Kidney epithelial cell (primary cell): ENCODE measurements at places on chromosomes 5 and 9. TPM values are rescaled to one million over a fixed set of nuclear protein-coding genes. Genes with fewer than 3 reads are reported as not detected.

DNA sequence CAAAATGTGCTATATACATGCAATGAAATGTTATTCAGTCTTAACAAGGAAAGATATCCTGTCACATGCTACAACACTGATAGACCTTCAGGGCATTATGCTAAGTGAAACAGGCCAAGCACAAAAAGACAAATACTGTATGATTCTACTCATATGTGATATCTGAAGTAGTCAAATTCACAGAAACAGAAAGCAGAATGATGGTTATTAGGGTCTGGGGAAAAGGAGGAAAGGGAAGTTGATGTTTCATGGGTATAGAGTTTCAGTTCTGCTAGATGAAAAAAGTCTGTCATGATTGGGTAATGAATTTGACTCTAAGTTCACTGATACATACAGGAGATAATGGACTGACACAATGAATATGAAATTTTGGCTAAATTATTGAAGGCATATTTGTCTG lies 11.2 kb upstream of the RIC1 start:
- DNase-seq, result no peak

GRCh38 chr5:38601863-38602298 lies 45.4 kb upstream of the LIFR start:
- peak; percentile 59 for DNase-seq

GRCh38 chr5:130237721-130238120 lies 333.5 kb downstream of the CHSY3 start:
- no peak for DNase-seq

GRCh38 chr5:144378681-144379080 lies 208.0 kb downstream of the KCTD16 start:
- DNase-seq, result no peak

DNA sequence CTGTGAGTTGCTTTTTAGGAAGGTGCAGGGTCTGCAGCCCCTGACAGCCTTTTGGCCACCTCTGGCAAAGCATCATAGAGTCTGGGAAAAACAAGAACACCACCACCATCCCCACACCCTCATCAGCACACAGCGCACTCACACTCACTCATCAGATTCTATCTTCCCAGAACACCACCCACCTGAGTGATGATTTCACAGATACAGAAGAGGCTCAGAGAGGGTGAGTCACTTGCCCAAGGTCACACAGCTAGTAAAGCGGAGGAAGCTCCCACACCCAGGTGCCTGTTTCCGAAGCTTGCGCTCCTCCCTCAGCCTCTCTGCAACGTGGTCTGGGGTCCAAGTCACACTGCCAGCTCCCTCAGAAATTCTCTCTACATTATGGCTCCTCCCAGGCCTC lies 41.8 kb upstream of the HRH2 start:
- no peak for DNase-seq

- DNase-seq, result no peak
These were observed 56.4 kb upstream of the MYO10 start for GRCh38 chr5:16992444-16992843.

DNA sequence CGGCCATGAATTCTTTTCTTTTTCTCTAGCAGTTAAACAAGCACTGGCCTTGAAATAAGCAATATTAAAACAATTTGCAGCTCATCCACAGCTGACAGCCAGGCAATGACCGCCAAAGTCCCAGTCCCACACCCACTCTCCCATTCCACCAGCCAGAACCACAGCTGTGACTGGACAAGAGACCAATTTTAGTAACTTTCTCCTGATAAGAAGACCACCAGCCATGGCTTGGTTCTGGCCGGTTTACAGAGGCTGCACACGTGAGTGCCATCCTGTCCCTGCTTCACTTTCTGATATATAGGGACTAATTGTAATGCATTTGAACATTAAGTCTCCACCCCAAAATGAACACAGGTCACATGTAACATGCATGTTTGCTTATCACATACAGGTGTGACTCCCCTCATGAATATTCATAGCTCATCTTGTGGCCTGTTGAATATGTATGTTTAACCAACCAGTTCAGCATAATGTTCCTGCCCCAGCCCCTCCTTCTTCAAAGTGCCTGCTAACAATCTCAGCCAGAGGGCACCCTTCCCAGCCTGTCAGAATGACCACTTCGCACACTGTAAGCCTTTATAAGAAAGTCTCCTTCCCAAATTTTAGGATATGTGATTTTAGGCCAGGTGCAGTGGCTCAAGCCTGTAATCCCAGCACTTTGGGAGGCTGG lies 23.9 kb upstream of the FANCC start:
- DNase-seq, result no peak

DNA sequence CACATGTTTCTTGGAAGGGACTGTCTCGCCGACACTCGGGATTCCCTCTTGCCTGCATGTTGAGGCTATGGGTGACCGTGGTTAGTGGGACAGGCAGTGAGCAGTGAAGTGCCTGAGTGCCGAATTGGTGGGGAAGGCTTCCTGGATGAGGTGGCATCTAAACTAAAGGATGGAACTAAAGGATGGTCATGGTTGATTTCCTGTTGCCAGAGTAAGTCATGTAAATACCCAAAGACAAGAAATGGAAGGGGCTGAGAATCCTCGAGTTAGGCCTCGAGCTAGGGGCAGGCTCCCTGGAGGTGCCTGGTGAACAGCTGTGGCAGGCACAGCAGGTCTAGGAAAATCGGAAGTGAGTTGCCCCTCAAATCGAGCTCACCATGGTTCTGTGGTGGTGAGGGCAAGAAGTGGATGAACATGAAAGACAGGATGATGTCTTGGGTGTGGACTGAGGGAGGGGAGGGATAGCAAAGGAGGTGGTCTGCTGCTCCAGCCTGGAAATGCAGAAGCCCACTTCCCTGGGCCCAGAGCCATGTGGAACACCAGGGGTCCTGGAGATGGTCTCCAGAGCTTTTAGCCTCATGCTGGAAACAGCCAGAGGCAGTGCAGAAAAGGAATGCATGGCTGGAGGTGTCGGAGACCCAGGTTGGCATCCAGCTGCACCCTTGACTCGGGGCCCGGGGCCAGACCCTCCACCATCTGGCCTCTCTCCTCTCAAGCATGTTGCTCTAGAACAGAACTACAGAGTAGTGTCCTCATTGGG lies 12.2 kb downstream of the CD74 start:
- no peak for DNase-seq

ZFR gene
- 73.0 and 76.3 TPM in 2 replicates for total RNA-seq

CAVIN4 gene
- total RNA-seq, result 3.1 and 3.6 TPM in 2 replicates

IFNA13 gene
- total RNA-seq, result not detected in 2 replicates
